GM12878 (cell line): ENCODE measurements at places on chromosomes 2 and 18. TPM values are rescaled to one million over a fixed set of nuclear protein-coding genes. Genes with fewer than 3 reads are reported as not detected.

The OBSL1 gene
- not detected in 2 replicates for polyA plus RNA-seq

The ANTXR1 gene
- polyA plus RNA-seq: 0.09 TPM in 1 of 2 replicates, not detected in the other

GRCh38 chr2:112154246-112155117 lies 16.3 kb downstream of the FBLN7 start:
- no peak for DNase-seq

DNA sequence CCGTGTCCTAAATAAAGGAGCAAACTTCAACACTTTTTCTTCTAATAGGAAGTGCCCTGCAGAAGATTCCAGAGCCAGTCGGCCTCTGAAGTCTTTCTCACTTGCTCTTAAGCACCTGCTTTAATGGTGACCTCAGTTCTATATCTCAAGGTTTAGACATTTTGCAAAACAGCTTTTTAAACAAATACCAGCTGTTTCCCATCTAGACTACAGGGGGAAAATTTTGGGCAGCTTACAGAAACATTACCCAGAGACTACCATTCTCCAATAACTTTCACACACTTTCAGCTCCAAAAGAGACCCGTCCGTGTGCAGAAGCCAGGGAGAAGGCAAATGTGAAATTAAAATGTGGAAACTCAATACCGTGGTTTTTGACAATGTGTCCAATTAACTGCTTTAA lies 285.3 kb upstream of the CCDC68 start:
- no peak for DNase-seq

DNA sequence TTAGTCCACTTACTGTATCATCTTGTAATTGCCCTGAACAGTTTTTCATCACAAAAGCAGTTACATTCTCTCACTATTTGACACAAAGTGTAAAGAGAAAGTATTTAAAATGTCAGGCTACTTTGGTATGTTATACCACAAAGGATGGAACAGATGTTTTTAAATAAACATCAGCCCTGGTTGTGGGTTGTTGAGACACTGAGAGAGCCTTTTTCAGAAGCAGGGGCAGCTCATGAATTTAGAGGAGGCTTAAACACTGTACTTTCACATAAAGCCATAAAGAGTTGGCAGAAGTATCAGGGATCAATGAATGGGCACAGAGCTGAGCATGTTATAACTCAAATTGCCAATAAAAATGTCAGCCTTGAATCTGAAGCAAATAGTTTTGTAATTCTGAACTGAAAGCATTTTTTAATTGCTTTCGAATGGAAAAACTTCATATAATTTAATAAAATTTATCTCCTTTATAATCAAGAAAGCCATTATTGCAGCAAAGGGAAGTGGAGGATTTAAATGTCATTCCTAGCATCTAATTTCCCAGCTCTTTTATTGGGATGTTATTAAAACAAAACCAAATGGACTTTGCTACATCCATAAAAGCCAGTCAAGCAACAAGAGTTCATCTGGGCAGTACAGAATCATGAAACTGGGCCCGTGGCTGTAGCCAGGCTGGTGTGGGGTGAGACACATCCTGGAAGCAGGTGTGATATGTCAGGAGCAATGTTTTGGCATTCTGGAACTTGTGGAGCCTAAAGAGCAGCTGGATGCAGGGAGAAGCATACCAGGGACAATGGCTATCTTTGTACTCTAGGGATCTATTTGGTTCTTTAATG lies 95.1 kb upstream of the NT5C1B start:
- no peak for DNase-seq

GRCh38 chr18:63523660-63524059 lies 18.5 kb upstream of the SERPINB12 start:
- no peak for DNase-seq
